ENCODE measurements at places on chromosomes 13 and 19. TPM values are rescaled to one million over a fixed set of nuclear protein-coding genes. Genes with fewer than 3 reads are reported as not detected.

ZNF700 gene
- total RNA-seq: 10.4 TPM

PSPN gene
- 1.6 TPM for total RNA-seq

GRCh38 chr13:109821103-109821502, 34.7 kb upstream of the IRS2 start:
- no peak for DNase-seq

DNA sequence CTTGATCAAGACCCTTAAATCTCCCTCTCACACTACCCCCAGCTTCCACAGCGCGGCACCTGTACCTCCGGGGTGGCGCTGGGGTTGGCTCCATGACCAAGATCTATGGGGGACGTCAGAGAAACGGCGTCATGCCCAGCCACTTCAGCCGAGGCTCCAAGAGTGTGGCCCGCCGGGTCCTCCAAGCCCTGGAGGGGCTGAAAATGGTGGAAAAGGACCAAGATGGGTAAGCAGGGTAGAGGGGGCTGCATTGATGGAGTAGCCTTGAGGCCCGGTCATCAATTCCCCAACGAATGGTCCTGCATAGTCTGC, 8.1 kb upstream of the CD79A start:
- no peak for DNase-seq

DNA sequence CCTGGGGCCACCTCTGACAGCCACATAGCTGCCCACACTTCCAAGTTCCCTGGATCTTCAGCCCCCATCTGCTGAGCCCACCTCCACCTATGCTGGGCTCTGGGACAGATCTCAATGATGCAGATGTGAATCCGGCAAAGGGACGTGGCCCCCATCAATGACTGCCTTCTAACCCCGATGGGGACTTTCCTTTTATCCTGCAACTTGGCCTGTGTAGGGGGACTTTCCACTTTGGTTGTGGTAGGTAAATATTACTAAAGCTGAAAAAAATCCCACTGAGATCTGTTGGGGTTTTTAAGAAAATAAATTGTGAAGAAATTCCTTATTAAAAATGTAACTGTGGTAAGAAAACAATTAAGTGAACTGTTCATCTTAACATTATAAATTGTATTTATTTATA, 20.8 kb upstream of the ASPDH start:
- DNase-seq: no peak

- DNase-seq: no peak
These were observed 1124.9 kb downstream of the EFNB2 start for GRCh38 chr13:105410602-105411001.

DNA sequence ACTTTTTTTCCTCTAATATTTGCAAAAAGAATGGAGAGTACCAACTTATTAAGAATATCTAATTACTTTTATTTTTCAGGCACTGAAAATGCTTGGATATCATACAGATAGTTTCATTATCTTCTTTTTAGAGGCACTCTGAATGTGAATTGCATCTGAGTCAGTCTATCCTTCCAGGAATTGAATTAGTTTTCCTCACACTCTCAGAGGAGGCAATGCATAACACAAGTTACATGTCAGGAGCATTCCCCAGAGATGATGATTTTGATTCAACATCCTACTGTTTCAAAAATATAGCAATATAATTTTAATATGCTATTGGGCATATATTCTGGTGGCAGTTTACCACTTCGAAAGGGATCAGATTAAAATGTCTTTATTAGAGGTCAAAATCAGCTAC, 1315.4 kb downstream of the PCDH9 start:
- no peak for DNase-seq

GRCh38 chr19:395467-395866, 13.5 kb downstream of the C2CD4C start:
- no peak for DNase-seq

All from Panc1 (cell line).